Left lung (tissue), 14 donors: ENCODE measurements at places on chromosomes 13 and 19. TPM values are rescaled to one million over a fixed set of nuclear protein-coding genes. Genes with fewer than 3 reads are reported as not detected.

DNA sequence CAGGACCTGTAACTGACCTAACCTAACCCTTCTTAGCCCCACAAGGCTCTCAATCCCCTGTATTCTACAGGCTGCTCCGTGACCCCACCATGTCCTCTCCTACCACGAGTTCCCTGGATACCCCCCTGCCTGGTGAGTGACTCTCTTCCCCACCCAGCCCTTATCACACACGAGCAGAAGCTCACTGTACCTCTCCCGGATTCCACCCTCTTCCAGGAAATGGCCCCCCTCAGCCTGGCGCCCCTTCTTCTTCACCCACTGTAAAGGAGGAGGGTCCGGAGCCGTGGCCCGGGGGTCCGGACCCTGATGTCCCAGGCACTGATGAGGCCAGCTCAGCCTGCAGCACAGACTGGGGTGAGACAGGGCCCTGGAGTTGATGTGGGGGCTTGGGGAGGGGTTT, 1.3 kb downstream of the NR1H2 start:
- DNase-seq: no peak

SBK2 gene
- not detected for polyA plus RNA-seq

DNA sequence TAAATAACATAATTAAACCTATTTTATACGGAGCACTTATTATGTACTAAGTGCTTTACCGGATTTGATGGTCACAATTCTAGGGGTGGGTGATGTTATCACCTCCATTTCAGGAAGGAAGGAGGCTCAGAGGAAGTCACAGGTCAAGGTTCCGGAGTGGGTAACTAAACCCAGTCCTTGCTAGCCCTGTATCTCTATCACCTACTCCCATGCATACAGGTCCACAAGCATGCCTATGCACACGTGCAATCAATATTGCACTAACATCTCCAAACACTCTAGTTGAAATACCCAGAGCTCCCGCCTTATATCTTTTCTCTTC, 17.8 kb upstream of the FOSB start:
- no peak for DNase-seq

KLK14 gene
- 0.45 TPM for polyA plus RNA-seq

- DNase-seq: no peak
Measured at GRCh38 chr13:113732961-113733950, 25.8 kb upstream of the TMEM255B start.

DNA sequence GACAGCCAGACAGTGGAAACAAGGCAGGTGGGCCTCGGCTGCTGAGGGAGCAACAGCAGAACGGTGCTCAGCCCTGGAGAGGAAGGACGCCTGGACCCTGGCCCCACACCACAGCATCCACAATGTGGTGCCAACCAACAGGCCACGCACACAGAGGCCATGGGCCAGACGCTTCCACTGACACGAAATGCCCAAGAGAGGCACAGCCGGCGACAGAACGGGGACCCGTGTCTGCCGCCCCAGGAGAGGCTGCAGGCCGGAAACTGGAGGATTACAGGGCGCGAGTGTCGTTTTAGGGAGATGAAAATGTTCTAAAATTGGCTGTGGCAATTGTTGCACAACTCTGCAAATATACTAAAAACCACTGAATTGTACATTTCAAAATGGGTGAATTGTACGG, 69.7 kb downstream of the RASA3 start:
- DNase-seq: no peak

DNA sequence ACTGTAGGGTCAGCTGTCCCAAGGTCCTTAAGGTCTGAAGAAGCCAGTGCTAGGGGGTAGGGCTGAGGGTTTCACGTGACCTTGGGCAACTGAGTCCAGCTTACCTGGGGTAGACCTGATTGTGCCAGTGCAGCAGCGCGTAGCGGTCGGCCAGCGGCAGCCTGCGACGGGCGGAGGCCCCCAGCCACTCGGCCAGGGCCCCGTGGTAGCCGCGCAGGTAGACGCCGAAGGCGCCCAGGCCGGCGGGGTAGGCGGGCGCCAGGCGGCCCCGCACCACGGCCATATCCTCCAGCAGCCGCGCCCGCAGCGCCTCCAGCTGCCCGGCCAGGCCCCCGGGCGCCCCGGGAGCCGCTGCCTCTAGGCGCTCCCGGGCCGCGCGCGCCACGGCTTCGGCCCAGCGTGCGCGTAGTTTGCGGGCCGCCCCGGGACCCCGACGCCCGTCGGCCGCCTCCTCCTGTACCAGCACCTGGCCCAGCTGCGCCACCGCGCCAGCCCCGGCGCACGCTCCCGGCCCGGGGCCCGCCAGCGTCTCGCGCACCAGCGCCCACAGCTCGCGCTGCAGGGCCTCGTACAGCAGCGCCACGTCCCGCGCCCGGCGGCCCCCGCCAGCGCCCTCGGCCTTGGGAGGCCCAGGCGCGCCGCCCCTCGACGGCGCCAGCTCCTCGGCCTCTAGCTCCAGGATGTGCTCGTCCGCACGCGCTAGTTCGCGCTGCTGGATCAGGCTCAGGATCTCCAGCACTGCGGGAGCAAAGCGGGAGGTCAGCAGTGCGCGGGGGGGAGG, 10.9 kb downstream of the EXOC3L2 start:
- no peak for DNase-seq

GRCh38 chr19:49654581-49654980, 11.1 kb downstream of the IRF3 start:
- no peak for DNase-seq

DNA sequence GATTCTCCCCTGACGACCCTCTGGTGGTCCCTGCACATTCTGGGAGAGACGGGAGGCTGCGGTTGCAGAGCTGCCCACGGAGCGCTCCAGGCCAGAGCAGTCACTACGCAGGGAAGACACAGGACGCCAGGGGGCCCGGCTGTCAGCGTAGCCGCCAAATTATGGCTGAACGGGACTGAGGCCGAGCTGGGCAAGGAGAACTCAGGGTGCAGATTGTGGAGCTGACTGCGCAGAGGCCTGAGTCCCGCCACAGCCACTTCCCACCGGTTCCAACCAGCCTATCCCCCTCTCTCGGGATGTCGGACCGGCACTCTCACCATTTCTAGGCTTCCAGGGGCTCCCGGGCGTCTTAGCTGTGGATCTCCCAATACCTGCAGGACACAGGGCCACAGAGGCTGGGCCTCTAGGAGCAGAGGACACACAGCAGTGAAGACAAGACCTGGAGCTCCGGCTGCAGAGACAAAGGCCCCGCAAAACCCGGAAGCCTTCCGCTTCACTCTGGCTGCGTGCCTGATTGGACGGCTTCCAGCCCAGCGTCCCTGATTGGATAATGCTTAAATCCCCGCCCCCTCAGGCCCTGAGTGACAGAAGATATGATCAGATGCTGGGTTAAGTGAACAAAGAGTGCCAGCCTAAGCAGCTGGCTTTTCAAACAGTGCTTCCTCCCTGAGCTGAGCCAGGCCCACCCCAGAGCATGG, at the start of gene ZNF737:
Gene ZNF737, minus strand, starts transcription at position 461 of the 698 bp plus-strand sequence. Its CDS starts 141 bp downstream, at position 320.
- DNase-seq: peak; percentile 97

DNA sequence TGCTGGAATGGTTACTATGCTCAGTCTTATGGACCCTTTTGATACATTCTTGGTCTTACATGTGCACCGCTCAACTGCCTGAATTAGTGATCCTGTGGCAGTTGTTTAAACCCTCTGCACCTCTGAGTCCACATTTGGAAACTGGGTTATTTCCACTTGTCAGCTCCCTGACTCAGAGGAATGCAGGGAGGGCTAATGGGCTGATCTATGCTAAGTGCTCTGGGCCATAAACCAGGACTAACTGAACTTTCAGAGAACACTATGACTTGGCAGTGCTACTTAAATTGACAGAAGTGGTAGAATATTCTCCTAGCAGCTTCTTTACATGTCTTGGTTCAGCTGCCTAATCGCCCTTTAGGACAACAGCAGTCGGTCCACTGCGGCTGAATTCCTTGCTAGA, 26.8 kb upstream of the MED4 start:
- no peak for DNase-seq

- DNase-seq: no peak
Measured at GRCh38 chr13:76677043-76677442, 209.2 kb downstream of the KCTD12 start.

- no peak for DNase-seq
Measured at GRCh38 chr19:4472174-4472974, at the start of gene HDGFL2. HDGFL2 (plus strand) TSS chr19:4472297; CDS start chr19:4472351, 54 bp downstream.

DNA sequence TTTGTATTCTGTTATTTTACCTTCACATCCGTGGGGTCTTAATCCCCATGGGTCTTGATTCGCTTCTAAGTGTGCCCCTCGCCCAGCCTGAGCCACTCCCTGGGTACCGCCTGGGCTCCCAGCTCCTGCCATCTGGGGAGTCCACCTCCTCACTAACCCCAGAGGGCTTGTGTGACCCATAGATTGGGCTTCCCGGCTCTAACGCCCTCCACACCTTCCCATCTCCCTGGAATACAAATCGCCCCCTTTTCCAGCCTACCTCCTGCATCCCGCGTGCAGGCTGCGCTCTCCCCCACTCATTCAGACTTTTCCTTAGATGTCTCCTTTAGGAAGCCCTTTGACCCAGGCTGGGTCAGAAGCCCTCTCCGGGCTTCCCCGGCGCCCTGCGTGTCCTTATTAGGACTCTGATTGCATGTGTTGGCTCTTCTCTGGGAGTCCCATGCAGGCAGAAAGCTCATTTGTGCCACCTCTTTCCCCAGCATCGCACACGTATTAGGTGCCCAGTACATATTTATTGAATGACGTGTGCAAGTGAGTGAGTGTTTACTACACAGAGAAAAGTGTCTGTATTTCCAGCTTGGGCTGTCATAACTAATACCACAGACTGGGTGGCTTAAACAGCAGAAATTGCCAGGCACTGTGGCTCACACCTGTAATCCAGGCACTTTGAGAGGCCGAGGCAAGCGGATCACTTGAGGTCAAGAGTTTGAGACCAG, 757 bp downstream of the CCDC124 start:
- no peak for DNase-seq

GRCh38 chr19:17235300-17235970, 9.4 kb downstream of the OCEL1 start:
- peak; percentile 84 for DNase-seq

PPP1R37 gene
- 26.9 TPM for polyA plus RNA-seq

GRCh38 chr19:2110822-2111221, 14.1 kb downstream of the IZUMO4 start:
- DNase-seq: no peak

- no peak for DNase-seq
Measured at GRCh38 chr19:14516746-14517438, 1.3 kb downstream of the DNAJB1 start.

- DNase-seq: no peak
Measured at GRCh38 chr13:43127103-43127798, 103.9 kb downstream of the DNAJC15 start.

- peak; percentile 10 for DNase-seq
Measured at GRCh38 chr19:10655457-10656312, 1.5 kb downstream of the ILF3 start.

- DNase-seq: peak; percentile 50
Measured at GRCh38 chr19:8654591-8655339, 24.3 kb downstream of the NFILZ start.

- DNase-seq: no peak
Measured at GRCh38 chr13:30111810-30112209, 195.5 kb downstream of the KATNAL1 start.

DNA sequence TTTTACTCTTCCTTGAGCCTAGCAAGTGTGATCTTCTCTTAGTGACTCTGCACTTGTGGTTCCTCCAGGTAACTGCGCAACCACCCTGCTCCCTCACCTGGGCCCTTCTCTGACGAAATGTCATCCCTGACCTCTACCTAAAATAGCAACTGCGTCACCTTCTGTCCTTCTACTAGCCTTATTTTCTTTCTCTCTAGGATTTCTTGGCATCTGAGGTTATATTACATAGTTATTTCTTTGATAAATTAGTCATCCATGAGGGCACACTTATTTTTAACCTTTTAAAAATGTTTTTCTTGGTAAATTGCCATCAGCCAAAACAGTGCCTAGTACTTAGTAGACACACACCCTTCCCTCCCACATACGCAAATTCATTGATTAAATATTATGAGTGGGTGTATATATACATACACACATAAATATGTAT, 355.5 kb downstream of the ENOX1 start:
- no peak for DNase-seq

DNA sequence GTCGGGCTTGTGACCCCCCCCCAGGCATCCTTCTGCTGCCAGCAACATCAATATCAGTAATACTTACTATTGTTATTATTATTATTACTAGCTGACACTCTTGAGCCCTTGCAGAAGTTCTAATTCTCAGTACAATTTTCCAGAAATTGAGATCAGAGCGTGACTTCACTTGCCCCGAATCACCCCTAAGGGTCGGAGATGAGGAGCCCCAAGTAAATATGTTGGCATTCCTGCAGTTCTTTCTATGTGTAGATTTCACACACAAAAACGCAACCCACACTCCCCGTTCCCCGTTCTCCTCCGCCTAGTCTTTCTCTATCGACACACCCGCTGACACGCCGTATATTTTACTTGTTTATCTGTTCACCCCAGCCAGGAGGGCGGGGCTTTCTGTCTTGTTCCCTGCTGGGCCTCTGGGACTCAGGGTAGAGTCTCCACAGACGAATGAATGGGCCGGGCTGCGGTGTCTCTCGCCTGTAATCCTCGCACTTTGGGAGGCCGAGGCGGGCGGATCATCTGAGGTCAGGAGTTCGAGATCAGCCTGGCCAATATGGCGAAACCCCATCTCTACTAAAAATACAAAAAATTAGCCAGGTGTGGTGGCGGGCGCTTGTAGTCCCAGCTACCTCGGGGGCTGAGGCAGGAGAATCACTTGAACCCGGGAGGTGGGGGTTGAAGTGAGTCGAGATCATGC, 14.7 kb downstream of the TLE5 start:
- peak; percentile 85 for DNase-seq

DNA sequence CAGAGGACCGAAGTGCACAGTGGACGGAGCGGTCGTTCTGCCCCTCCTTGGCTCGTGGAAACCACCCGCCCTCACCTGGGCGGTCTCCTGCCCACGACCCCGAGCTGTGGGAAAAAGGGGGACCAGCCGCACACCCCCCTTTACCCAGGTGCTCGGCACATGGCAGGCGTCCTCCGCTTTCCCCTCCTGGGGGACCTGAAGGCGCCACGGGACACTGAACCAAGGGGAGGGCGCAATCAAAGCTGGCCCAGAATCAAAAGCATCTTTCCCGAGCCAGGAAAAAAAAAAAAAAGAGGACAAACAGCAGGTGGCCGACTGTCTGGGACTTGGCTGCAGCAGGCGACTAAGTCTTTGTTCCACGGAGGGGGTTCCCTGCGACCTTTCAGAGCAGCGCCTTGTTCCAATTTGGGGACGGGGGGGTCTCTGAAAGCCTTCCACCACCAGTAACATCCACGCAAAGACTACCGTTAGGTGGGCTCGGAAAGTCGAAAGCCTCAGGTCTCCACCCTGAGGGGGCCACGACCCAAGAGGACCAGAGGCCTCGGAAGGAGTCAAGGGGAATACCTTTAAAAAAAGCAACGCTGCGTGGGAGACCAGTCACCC, 1.1 kb downstream of the MBD3 start:
- no peak for DNase-seq

TBC1D4 gene
- 28.3 TPM for polyA plus RNA-seq

GRCh38 chr13:109783815-109784589, 2.4 kb downstream of the IRS2 start:
- DNase-seq: no peak

GRCh38 chr13:41402691-41403511, 54.4 kb upstream of the RGCC start:
- DNase-seq: no peak

CYP4F8 gene
- polyA plus RNA-seq: not detected

CYP4F2 gene
- polyA plus RNA-seq: not detected

CCDC194 gene
- polyA plus RNA-seq: not detected

GRCh38 chr13:79987761-79988160, 353.2 kb downstream of the SPRY2 start:
- DNase-seq: no peak
